ENCODE measurements at places on chromosomes 7 and 10.

- no peak for DNase-seq
Observed at GRCh38 chr7:105800849-105801534, 75.4 kb downstream of the ATXN7L1 start.

DNA sequence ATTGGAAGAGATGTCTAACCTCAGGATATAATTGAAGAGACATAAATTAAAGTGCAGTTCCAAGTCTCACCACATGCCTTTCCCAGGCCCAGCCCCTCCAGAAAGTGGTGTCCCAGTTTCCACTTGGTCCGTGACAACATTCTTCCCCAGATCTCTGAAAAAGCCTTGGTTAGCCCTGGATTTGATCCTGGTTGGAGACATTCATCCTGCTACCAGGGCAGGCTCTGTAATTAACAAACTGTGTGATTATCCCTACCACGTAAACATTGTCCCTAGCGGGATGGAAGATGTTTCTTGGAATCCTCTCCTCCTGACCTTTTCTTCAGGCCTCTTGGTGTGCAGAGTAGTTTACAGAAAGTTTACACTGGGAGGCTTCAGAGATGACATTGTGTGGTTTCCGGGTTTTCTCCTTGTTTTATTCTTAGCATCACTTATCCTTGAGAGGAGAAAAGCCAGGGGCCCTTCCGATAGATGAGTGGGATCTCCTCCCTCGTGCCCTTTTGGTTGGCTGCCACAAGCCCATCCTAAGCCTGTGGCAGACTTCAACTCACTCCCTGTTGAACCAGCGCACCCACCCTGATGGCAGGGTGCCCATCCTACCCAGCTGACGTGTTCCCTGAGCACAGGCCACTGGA is 83.8 kb downstream of the COL13A1 start:
- no peak for DNase-seq

GRCh38 chr7:109950256-109950655 is 1140.7 kb upstream of the LRRN3 start:
- no peak for DNase-seq

DNA sequence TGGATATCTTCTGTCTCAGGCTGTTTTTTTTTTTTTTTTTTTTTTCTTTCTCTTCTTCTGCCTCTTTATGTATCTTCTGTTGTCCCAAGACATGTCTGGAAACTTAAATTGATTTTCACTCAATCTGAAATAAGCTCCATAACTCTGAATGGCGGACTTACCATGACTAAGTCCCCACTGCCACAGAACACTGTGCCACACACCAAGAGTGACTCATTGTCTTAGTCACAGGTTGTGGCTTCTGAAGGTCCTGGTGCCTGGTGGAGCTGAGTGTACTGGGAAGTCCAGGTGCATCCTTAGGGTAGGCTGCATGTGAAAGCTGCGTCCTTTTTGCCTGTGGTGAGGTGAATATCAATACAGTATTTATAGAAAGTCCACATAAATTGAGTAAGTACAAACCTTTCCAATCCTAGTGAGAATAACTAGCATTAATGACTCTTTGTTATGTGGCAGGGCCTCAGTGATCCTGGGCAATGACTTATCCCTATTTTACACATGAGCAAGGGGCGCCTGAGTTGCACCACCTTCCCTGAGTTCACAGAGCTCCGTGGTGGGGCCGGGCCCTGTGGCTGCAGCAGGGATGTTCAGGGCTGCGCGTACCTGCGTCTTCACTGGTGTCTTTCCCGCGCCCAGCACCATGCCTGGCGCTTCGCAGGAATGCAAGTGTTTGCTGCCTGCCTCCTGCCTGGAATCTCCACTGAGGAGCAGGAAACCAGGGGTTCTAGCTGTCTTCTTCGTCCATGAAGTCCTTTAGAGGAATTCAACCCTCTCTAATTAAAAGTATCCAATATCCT is 4.3 kb downstream of the PFKP start:
- no peak for DNase-seq

DNA sequence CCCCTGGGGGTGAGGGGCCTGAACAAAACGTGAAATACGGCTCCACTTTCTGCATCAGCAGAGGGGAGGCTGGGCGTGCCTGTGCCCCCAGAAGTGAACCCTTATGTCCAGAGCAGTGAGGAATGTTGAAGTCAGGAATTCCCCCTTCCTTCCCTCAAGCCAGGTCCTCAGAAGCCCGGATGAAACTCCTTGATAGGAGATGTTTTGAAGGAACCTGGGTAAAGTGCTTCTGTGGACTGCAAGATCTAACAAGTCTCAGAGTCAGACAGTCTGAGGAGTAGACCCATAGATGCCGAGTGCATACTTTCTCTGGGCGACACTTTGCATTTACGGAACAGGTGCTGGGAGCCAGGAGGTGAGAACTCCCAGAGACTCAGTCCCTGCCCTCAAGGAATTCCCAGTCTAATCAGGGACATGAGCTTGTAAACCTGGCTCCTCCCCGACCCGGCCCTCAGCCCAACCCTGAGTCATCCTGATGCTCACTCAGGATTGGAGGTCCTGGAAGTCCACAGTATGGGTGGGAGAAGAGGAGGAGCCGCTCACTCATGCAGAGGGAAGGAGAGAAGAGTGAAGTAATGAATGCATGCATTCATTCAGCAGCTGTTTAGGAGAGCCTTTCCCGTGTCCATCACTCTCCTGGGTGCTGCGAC is 179.5 kb upstream of the ITGB1 start:
- DNase-seq = no peak

- no peak for DNase-seq
Observed at GRCh38 chr7:32901629-32902028, 10.1 kb upstream of the KBTBD2 start.

DNA sequence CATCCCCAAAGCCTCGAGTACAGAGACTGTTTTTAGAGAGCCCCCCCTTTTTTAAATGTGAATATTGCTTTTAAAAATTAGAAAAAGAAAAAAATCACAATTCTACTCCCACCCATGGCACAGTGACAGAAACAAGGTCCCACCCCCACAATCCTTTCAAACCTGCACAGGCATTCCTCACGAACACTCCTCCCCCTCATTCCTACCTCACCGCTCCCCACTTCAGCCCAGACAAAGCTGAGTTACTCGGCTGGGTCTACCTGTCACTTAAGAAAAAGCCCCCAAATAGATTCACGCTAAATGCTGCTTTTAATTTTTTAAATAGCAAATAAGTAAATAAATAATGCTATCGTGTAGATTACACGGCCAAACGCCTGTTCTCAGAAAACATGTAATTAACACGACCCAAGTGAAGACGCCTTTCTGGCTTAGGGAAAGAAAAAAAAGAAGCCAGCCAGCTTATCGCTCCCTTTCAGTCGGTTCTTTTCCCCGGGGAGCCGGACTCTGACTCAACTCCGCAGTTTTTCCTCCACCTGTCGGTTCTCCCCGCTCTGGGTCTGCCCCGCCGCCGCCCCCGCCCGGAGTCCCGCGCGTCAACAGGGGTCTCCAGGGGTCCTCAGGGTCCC is 739 bp downstream of the MPP7 start:
- no peak for DNase-seq

- no peak for DNase-seq
Observed at GRCh38 chr10:44064987-44065787, 319.7 kb downstream of the CXCL12 start.

DNA sequence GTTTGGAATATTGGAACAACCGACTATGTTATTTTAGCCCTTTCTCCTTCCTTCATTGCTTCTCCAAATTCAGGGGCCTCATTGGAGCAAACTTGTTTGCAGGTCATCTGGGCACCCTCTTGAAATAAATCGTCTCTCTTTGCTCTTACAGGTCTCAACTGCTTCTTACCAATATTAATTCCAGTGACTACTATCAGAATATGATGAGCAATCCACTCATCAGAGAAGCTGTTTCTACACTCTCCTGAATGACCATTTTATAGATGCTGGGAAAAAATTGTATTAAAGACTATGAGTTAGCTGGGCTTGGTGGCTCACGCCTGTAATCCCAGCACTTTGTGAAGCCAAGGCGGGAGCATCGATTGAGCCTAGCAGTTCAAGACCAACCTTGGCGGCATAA is 12.5 kb upstream of the HNRNPF start:
- no peak for DNase-seq

DNA sequence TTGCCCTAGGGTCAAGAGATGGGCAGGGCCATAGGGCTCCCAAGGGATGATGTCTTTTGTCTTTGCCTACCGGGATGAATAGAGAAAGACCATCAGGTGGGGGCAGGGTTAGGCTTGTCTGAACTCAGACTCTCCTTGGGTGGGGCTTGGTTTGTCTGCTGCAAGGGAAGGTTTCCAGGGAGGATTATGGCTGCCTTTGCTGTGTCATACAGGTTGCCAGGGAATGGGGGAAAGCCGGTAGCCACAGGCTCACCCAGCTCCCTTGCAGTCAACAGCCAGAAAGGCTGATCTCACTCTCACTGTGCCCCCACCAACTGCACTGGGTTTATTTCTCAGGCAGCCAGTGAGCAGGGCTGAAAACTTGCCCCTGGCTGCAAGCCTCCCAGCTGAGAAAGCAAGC is 253.2 kb downstream of the POLR1F start:
- no peak for DNase-seq

GRCh38 chr7:96021568-96021967 is 249.2 kb downstream of the DYNC1I1 start:
- DNase-seq = no peak

DNA sequence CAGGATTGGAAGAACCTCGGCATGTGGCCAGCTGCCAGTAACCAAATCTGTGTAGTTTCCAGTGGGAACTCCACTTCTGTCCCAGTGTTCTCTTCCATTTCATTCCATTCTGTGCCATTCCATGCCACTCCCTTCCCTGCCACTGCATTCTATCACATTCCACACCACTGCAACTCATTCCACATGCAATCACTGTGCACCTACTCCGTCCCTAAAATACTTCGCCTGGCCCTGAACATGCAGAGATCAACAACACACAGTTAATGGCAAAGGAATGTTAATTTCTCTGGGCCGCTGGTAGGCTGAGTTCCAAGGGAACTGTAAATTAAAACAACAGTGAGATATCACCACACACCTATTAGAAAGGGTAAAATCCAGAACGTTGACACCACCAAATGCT is 64.8 kb downstream of the AKR1B1 start:
- no peak for DNase-seq

DNA sequence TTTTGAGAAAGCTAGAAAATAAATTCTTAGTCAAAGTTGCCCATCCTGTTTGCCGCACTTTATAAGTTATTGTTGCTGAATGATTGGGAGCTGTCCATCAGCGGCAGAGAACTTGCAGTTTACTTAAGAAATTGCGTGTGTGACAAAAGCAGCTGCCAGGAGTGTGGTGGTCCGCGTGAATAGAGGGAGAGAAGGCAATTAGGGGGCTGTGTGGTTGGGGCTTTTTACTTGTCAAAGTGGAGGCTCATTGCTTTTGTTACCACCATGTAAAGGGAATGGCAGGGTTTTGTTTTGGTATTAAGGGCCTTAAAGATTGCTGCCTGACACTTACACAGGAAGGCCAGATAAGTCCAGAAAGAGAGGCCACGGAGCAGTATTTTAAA is 177.8 kb downstream of the TCF7L2 start:
- no peak for DNase-seq

GRCh38 chr10:26621889-26622711 is 75.4 kb upstream of the PDSS1 start:
- peak; percentile 47 for DNase-seq

DNA sequence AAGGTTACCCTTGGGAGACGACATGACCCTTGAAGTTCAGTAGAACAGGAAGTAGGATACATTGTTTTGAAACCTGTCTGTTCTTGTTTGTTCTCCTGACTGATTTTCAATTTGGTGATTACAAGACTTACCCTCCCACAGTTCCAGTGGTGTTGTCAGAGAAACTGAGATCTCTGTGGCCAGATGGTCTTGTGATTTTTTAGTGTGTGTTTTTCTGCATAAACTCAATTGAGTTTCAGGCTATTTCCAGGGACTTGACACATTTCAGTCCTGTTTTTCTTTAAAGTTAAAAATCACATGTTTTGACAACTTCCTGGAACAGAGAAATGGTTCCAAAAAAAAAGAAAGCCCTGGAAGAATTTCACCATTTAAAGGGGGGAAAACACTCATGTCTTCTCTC is 22.3 kb downstream of the PIK3CG start:
- no peak for DNase-seq

DNA sequence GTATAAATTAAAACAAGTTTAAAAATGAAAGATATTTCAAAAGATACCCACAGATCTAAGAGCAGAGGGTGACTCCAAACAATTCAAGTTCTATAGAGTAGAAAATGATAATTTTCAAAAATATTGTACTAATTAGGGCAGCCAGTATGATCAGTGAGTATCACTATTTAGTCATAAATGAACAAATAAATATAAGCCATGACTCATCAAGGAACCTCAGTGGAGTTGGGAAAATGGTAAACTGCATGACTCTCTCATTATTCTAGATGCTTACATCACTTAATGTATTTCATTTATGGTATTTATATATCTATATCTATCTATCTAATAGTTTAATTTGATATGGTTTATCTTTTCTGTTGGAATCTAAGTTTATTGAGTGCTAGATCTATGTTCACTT is 94.3 kb downstream of the THSD7A start:
- no peak for DNase-seq

- DNase-seq = no peak
Observed at GRCh38 chr10:56912043-56912442, 551.0 kb upstream of the ZWINT start.

DNA sequence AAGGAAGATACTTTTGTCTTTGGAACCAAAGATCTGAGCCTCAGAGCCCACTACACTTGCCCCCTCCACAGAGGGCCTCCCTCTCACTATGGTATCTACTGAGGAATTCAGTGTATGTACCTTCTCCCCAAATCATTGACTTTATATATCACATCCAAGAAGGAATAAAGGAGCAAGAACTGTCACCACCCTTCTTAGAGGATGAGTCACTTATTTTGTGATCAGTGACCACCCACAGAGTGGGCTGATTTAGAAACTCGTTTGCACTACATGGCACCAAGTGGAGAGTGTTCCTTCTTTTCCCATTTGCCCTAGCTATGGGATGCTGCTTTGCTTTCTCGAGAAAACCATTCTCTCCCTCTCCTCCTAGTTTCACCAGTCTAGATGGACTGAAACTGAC is 5.7 kb downstream of the TMEM243 start:
- no peak for DNase-seq

GRCh38 chr10:46232666-46233065 is 54.1 kb upstream of the ANTXRL start:
- peak; percentile 9 for DNase-seq

Data from activated naive CD8-positive, alpha-beta T cell treated with anti-CD3 and anti-CD28 coated beads, Interleukin-2, amount 10 ng/mL, durations not matched to agents 7 days and 5 days (primary cell).